Right ventricle myocardium inferior (tissue), 1 donor: ENCODE measurements at places on chromosomes 7 and 10.

DNA sequence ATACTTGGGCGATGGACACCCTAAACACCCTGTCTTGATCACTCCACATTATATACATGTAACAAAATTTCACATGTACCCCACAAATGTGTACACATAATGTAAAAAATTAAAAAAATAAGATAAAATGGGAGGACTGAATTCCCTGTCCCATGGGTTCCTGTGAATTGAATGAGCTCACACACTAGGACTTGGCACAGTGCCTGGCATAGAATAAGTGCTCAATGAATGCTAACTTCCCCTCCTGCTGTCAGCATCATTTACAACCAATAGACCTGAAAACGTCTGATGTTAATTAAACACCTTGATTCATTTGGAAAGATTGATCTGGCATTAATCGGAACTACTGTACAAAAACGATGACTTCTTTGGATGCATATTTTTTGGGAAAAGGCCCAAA lies 117.3 kb upstream of the ZNF438 start:
- DNase-seq = no peak

DNA sequence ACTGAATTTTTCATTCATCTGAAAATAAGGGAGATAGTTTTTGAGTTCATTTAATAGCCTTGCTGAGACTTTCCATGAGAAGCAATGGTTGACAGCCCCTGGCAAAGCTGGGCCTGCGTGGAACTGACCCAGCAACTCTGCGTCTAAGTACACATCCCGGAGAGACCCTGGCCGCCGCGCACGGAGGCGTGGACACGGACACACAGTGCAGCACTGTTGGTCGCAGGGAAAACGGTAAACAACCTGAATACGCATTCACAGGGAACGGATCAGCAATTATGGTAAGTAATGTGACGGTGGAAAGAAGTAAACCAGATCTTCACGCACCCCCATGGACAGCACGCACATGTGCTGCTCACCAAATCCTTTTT lies 28.2 kb downstream of the GNA12 start:
- peak; percentile 60 for DNase-seq

DNA sequence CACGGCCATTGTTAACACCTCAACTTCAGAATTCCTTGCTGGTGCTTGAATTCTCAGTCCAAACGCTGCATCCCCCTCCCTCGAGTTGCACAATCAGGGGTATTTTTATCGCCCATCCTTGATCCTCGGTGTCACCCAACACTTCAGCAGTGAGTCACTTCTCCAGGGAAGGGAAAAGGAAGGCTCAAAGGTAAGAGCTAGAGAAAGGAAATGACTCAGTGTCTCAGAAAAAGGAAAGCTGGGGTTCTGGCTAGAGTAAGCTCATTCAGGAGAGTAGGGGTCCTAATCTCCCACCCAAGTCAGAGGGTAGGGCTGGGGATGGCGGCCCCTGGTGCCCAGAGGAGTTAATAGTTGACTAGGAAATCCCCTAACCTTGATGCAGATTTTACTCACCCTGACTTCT lies 39.8 kb upstream of the TRIM8 start:
- DNase-seq = no peak

- DNase-seq = no peak
Observed at GRCh38 chr10:64368298-64368697, 847.1 kb downstream of the REEP3 start.

DNA sequence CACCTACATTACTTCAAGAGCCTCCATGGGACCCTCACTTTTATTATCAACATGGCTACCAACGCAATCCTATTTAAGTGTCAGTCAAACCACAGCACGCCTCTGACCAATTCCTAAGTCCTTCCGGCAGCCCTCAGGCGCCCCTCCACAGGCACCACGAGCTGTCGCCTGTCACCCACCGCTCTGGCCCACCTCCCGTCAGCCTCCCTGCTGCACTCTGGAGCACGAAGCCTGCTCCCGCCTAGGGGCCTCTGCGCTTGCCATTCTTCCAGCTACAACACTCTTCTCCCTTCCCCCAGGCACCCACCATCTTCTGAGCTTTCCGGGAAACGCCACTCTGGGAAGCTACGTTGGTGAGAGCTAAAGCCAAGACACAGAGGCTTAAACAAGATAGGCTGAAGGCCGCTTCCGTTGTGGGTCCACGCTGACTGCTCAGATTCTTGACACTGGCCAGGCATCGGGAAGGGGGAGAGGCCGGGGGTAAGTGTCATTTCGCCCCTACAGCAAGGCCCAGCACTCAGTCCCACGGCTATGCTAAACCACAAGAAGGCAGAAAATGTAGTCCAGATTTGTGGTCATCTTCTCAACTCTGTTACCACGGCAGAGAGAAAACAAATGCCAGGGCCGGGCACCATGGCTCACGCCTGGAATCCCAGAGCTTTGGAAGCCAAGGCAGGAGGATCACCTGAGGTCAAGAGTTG lies 56.7 kb downstream of the GNA12 start:
- DNase-seq = no peak

GRCh38 chr10:122475591-122476332 lies 14.4 kb downstream of the HTRA1 start:
- no peak for DNase-seq

GRCh38 chr10:110843031-110843430 lies 28.7 kb upstream of the PDCD4 start:
- DNase-seq = no peak

- DNase-seq = no peak
Observed at GRCh38 chr10:6123532-6123931, 34.7 kb downstream of the RBM17 start.

GRCh38 chr10:110488940-110489339 lies 8.8 kb upstream of the DUSP5 start:
- no peak for DNase-seq

GRCh38 chr7:56105508-56105907 lies 768 bp downstream of the CHCHD2 start:
- no peak for DNase-seq

DNA sequence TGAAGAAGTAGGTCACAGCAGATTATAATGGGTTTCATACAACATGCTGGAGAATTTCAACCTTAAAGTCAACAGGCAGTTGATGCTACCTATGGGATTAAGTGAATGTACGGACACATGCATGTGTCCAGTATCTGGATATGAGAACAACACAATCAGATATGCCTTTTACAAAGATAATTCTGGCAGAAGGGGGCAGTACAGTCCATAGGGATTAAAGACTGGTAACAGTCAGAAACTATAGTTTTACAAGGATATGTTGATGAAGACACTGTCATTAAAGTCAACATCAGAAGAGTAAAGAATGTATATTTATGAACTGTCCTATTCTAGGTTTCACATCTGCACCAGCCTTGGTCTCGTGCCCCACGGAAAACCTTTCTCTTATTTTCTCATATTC lies 41.5 kb downstream of the ANKMY2 start:
- DNase-seq = no peak

DNA sequence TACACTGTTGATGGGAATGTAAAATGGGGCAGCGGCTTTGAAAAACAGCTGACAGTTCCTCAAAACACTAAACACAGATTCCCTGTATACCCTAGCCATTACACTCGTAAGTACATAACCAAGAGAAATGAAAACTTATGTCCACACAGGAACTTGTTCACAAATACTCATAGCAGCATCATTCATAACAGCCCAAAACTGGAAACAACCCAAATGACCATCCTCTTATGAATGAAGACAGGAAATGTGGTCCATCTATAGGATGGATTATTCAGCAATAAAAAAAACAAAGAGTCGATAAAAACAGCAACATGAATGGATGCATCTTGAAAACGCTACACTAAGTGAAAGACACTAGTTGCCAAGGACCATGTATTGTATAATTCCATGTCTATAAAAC lies 23.7 kb downstream of the NMT2 start:
- no peak for DNase-seq

DNA sequence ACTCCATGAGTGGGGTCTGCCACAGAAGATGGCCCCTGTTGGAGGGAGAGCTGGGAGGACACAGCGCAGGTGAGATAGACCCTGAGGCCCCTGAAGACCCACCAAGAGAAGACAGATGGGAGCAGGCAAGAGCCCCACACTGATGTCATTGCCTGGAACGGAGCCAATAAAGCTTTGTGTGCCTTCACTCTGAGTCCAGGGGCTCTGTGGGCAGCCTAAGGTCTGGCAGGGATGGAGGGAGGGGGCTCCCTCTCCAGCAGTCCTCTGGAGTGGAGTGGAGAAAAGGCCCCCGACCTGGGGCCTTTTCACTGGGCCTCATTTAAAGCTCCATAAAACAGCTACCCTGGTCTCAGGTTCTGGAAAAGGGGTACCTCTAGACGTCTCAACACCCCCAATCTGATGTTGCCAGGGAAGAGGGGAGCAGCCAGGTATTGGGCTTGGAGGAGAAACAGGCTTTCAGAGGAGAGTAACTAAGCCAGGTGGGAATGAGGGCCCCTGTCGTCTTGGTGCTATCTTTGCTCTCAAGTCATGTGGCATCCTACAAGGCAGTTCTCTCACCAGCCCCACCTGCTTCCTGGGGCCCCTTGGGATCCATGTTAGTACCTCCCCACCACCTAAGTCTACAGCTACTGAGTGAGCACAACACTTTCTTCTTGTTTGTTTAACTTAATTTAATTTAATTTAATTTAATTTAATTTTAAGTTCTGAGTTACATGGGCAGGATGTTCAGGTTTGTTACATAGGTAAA lies 1.4 kb downstream of the C10orf62 start:
- no peak for DNase-seq

GRCh38 chr7:16051561-16052255 lies 365.2 kb upstream of the MEOX2 start:
- DNase-seq = no peak

- DNase-seq = peak; percentile 74
Observed at GRCh38 chr10:73991884-73992245, 6.1 kb upstream of the VCL start.

GRCh38 chr10:14429043-14429700 lies 98.4 kb upstream of the FRMD4A start:
- no peak for DNase-seq

- no peak for DNase-seq
Observed at GRCh38 chr7:108486291-108486966, 30.2 kb upstream of the NRCAM start.

DNA sequence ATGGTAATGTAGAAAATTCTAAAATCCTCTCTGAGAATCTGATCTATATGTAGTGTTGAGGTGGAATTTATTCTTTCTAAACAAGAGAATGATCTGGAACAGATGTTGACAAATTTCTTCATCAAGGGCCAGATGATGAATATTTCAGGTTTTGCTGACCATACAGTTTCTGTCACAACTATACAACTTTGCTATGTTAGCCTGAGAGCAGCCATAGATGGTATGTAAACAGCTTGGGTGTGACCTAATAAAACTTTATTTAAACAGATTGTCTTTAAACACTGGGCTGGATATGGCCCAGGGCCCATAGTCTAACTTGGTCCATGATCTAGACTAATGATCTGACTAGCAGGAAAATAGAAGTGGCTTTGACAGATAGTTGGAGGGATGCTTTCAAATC lies 213.6 kb upstream of the CELF2 start:
- no peak for DNase-seq

GRCh38 chr10:1873661-1874315 lies 136.5 kb upstream of the ADARB2 start:
- DNase-seq = no peak

GRCh38 chr10:16904639-16905061 lies 87.4 kb upstream of the RSU1 start:
- no peak for DNase-seq

DNA sequence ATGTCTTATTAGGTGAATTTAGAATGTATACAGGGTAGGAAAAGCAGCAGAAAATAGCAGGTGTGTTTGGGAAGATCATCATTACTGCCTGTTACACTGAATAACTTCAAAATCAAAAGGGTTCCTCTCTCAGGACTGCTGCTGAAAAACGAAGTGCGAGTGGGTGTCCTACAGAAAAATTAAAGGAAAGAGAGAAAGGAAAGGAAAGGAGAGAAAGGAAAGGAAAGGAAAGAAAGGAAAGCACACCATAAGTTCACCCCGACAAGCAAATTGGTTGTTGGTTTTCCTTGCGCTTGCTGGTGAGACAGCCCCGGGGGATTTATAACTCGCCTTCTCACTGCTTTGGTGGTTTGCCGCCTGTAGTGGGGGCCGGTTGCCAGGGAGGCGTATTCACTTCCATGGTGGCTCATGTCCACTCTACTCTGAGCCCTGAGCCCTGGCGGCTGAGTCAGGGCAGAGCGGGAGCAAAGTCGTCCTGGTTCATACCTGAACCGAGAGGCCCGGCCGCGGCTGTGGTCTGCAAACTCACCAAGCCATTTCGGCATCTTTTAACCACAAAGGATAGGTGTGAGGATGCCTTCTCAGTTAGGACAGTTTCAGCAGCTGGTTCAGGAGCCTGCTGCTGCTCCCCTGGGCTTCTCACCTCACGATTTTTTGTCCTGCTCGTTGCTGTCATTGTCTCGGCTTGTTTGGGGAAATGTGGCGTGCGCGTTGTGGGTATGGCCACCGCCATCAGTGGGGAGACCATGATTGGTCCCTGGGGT lies 26.1 kb downstream of the INPP5A start:
- DNase-seq = no peak
